RPMI8226 (cell line): ENCODE measurements at places on chromosomes 7 and 10.

DNA sequence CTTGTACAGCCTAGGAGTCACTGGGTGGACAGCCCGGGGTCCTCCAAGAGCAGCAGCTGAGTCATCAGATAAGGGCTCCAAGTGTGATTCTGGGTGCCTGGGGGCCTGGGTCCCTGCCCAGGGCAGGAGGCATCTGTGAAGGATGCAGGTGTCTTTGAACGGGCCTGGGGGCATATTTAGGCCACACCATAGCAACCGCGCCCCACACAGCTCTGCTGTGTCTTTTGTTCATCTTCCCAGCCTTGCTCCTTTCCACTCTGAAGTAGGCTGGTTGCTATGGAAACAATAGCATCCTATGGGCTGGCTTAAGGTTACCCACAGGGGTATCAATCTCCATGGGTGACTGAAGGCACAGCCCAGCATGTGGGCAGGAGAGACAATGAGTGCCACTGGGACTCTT is 324.7 kb downstream of the TCERG1L start:
- no peak for DNase-seq

DNA sequence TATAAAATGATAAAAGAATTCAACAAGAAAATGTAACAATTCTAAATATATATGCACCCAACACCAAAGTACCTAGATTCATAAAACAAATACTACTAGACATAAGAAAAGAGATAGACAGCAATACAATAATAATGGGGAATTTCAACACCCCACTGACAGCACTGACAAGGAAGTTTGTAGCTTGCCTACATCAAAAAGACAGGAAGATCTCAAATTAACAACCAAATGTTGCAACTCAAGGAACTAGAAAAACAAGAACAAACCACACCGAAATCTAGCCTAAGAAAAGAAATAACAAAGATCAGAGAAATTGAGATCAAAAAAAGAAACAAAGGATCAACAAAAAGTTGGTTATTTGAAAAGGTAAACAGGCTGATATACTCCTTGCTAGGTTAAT is 36.5 kb upstream of the TNKS2 start:
- DNase-seq: no peak

GRCh38 chr10:119479532-119479931 is 63.0 kb downstream of the RGS10 start:
- no peak for DNase-seq

GRCh38 chr7:151630851-151631569 is 111.3 kb upstream of the RHEB start:
- DNase-seq: peak; percentile 8

DNA sequence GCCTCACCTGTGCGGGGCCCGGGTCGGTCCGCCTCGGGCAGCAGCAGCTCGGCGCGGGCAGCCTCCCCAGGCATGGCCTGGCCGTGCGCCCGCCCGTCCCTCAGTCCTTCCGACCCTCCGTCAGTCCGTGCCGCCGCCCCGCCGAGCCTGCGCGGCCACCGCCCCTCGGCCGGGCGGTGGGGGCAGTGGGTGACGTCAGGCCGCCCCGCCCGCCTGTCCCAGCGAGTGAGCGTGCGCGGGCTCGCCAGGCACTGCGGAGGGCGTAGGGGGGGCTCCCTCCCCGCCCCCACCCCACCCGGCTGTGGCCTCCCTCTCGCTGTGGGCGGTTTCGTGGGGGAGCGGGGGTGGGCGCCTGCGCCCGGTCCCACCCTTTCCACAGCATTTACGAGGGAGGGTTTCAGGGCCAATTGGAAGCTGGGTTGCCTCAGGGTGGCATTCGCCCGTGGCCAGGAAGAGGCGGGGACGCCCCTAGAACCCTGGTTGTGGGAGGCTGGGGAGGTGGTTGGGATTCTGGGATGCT is at the start of gene NACAD:
Gene NACAD, minus strand, starts transcription at position 149 of the 520 bp plus-strand sequence. Its CDS starts 75 bp downstream, at position 74.
- no peak for DNase-seq

DNA sequence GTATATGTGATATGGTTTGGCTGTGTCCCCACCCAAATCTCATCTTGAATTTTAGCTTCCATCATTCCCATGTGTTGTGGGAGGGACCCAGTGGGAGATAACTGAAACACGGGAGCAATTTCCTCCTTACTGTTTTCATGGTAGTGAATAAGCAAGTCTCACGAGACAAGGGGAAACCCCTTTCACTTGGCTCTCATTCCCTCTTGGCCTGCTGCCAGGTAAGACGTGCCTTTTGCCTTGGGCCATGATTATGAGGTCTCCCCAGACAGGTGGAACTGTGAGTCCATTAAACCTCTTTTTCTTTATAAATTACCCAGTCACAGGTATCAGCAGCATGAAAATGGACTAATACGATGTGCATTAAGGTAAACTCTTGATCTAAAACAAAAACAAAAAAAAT is 357.1 kb upstream of the AOAH start:
- DNase-seq: peak; percentile 65

GRCh38 chr10:114575417-114576131 is 82.5 kb downstream of the ABLIM1 start:
- no peak for DNase-seq

- DNase-seq: peak; percentile 20
Measured at GRCh38 chr7:139829025-139829774, at the start of gene TBXAS1. Gene TBXAS1 (plus strand): TSS chr7:139829264. CDS start chr7:139829391, 127 bp downstream.

DNA sequence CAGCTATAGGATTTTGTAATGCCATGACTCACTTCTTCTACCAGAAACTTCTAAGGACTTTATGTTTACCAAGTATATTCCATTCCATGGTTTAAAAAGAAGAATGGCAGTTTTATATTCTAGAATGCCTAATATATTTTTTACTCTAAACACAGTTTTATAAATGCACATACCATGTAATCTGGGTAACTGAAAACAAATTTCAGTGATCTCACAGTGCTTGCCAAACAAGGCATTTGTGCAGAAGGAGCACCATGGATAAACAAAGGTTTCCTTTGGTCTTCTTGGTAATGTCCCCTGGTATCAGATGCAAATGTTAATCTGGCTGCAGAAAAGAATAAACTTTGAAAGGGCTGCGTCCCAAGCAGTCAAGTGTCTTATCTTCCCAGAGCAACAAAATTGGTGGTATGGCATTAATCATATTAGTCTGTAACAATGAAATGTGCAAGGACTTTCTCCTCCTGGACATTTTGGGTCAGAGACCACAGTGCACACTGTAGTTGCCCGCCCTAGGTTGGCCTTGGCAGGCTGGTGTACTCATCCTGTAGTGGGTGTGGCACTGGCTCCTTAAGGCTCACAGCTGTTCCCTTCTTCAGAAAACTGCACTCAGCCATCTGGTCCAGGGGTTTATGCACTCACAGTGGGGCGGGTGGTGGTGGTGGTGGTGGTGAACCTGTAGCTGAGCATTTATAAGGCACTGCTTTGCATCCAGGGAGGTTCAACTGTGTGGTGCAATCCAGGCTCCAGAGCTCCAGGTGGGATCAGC is 56.7 kb downstream of the LAMB4 start:
- DNase-seq: no peak

DNA sequence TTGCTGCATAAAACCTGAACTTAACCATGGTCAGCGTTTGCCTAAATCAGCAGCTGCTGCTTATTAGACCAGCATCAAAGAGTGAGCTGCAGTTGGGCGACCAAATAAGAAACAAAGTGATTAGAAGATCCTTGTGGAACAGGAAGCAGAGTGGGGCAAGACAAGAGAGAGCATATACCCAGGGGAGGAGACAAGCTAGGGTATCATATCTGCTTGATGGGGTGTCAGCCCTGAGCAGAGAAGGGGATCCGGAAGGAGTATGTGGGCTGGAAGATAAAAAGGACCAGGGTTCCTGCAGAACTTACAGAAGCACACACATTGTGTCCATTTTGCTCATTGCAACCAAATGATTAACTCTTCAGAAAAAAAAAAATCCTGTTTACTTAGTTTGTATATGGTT is 213.6 kb downstream of the CELF2 start:
- DNase-seq: no peak
